Esophagus squamous epithelium (tissue), 5 donors: ENCODE measurements at places on chromosomes 16 and 17.
A peak's percentile ranks its signal among the peaks of the same experiment; 100 is the strongest.

GRCh38 chr17:9367156-9367555 is 208.5 kb downstream of the STX8 start:
- no peaks in the 10 kb centered on the region for H3K27me3 ChIP-seq
- no peak overlapping the region for H3K4me3 ChIP-seq
- no peak overlapping the region for H3K27ac ChIP-seq
- DNase-seq: no peak
- peaks cover 4% of the 10 kb centered on the region for H3K4me1 ChIP-seq

DNA sequence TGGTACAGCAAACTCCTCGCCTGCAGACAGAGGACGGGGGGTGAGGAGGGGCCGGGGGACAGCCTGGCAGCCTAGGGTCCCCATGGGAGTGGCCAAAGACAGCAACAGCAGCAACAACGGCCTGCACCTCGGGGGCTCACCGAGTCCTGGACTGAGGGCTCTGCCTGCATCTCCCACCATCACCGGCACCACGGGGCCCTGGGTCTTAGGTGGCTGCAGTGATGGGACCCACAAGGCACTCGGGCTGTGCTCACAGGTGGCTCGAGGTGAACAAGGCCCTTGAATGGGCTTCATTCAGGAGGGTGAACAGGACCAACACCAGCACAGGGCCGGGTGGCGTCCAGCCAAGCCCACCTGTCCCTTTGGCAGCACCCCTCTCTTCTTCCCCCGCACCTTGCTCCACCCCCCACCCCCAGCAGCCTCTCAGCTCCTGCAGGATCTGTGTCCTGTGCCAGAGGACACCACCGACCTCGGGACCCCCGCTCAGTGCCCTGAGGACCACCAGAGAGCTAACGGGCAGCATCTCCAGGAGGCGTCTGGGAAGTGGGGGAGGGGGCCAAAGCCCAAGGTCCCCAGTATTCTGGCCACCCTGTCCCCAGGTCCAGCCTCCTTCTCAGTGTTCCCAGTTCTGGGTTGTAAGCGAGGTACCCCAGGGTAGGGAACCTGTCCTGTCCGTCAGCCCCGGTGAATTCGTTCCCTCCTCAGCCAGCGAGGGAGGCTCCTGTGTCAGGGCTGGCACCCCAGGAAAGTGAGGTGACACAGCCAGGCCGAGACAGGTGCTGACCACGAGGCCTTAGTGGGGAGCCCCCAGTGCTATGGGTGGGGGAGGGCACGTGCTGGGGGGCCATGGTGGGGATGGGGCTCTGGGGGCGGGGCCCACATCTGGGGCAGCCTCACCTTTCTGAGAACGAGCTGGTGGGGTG is 94.3 kb downstream of the TBC1D16 start:
- H3K27me3 ChIP-seq: no peaks in the 10 kb centered on the region
- peaks cover 76% of the 10 kb centered on the region for H3K36me3 ChIP-seq
- H3K4me1 ChIP-seq: no peaks in the 10 kb centered on the region
- DNase-seq: no peak

DNA sequence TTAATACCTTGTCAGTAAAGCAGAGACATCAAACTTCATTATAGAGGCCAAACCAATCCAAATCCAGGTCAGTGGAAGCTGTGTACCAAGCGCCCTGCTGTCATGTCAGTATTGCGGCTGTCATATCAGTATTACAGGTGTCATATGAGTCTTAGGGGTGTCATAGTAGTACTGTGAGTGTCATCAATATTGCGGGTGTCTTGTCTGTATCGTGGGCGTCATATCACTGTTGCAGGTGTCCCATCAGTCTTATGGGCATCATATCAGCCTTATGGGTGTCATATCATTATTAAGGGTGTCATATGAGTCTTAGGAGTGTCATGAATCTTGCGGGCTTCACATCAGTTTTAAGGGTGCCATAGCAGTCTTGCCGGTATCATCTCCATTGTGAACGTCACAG is 6.0 kb upstream of the PRDM7 start:
- H3K27me3 ChIP-seq: no peaks in the 10 kb centered on the region
- DNase-seq: no peak
- no peaks in the 10 kb centered on the region for H3K36me3 ChIP-seq
- no peak overlapping the region for H3K27ac ChIP-seq
- no peak overlapping the region for H3K4me3 ChIP-seq

DNA sequence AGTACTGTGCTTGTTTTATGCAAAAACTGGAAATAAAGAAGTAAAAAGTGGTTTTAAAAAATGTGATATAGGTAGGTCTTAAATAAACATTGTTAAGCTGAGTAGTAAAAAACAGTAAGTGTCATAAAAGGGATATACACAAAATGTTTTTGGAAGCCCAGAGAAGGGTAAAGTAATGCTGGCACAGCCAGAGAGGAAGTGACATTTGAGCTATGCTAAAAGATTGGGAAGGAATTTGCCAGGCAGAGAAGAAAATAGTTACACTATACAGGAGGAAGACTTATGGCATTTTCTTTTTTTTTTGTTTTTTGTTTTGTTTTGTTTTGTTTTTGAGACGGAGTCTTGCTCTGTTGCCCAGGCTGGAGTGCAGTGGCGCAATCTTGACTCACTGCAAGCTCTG is 40.8 kb upstream of the TAOK1 start:
- no peak overlapping the region for H3K4me3 ChIP-seq
- H3K27ac ChIP-seq: no peak overlapping the region
- H3K27me3 ChIP-seq: no peaks in the 10 kb centered on the region
- no peaks in the 10 kb centered on the region for H3K36me3 ChIP-seq

GRCh38 chr17:39139161-39139511 is 12.3 kb downstream of the PLXDC1 start:
- no peak overlapping the region for H3K4me3 ChIP-seq
- H3K27me3 ChIP-seq: no peaks in the 10 kb centered on the region
- H3K36me3 ChIP-seq: no peaks in the 10 kb centered on the region

GRCh38 chr16:2925951-2926649 is 14.4 kb downstream of the FLYWCH1 start:
- DNase-seq: no peak
- no peaks in the 10 kb centered on the region for H3K27me3 ChIP-seq
- peaks cover 46% of the 10 kb centered on the region for H3K36me3 ChIP-seq
- H3K27ac ChIP-seq: peak overlapping the region; percentile 26
- H3K4me3 ChIP-seq: no peak overlapping the region
- peaks cover 30% of the 10 kb centered on the region for H3K4me1 ChIP-seq

DNA sequence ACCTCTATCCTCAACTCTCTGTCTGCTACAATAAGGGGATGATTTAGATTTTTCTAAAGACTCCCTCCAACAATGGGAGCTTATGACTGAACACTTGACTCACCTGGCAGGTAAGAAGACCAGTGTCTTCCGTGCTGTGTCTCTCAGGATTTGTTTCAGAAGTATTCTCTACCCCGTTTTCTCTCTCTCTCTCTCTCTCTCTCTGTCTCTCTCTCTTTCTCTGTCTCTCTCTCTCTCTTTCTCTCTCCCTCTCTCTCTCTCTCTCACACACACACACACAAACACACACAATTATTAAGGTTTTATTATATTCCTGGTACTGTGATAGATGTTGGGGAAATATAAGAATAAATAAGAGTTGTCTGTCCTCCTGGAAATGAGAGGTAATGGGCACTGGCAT is 263.9 kb downstream of the TOX3 start:
- no peaks in the 10 kb centered on the region for H3K4me1 ChIP-seq
- H3K4me3 ChIP-seq: no peak overlapping the region
- no peaks in the 10 kb centered on the region for H3K27me3 ChIP-seq
- no peak for DNase-seq
- no peak overlapping the region for H3K27ac ChIP-seq
- no peaks in the 10 kb centered on the region for H3K36me3 ChIP-seq

DNA sequence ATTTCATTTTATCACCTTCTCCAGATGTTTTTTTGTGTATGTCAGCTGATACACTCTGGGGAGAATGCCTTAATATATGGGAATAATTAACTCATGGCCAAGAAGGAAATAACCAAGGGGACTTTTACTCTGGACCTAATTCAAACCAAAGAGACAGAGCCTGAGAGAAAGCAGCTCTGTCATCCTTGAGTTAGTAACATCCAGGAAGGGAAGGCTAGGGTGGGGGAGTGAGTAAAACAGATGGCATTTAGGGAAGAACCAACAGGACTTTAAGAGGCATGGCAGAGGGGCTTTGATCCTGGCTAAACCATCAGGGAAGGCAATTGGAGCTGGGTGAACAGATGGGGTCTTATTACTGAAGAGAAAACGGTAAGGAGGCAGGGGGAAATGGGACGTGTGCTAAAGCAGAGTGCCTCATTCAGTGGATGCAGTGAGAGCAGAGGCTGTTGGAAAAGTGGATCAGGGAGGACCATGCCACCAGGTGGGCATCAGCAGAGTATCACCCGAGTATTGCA is 2.5 kb upstream of the SMPD3 start:
- no peak for DNase-seq
- H3K27me3 ChIP-seq: no peaks in the 10 kb centered on the region
- H3K27ac ChIP-seq: no peak overlapping the region
- H3K4me1 ChIP-seq: peaks cover 29% of the 10 kb centered on the region
- H3K36me3 ChIP-seq: no peaks in the 10 kb centered on the region
- no peak overlapping the region for H3K4me3 ChIP-seq

GRCh38 chr17:73548620-73549311 is 95.5 kb downstream of the SDK2 start:
- no peaks in the 10 kb centered on the region for H3K4me1 ChIP-seq
- H3K27me3 ChIP-seq: no peaks in the 10 kb centered on the region
- no peak for DNase-seq
- no peaks in the 10 kb centered on the region for H3K36me3 ChIP-seq
- H3K4me3 ChIP-seq: no peak overlapping the region

DNA sequence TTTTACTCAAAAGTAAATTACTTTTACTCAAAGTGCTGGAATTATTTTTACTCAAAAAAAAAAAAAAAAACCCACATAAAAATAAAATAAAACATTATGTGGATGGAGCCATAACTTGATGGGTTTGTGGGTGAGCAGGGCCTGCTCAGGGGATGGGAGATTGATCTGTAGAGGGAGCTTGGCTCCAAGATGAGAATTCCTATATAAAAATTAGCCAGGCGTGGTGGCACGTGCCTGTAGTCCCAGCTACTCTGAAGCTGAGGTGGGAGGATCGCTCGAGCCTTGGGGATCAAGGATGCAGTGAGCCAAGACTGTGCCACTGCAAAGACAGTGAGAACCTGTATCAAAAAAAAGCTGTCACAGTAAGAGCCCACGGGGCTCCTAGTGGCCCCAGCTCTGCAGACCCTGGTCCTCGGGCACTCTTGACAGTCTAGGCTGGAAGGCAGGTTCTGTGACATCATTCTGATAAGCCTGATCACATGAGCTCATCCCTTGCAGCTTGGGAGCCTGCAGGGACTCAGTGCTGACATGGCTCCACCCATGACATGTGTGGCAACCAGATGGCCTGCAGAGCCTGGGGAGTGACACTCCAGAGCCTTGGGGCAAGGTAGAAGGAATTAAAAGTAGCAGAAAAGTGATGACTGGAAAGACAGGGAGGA is 42.5 kb downstream of the ST3GAL2 start:
- no peaks in the 10 kb centered on the region for H3K4me1 ChIP-seq
- no peaks in the 10 kb centered on the region for H3K27me3 ChIP-seq
- H3K36me3 ChIP-seq: no peaks in the 10 kb centered on the region
- no peak overlapping the region for H3K4me3 ChIP-seq
- DNase-seq: no peak

GRCh38 chr17:13182854-13183253 is 165.0 kb upstream of the ELAC2 start:
- no peaks in the 10 kb centered on the region for H3K36me3 ChIP-seq
- H3K27me3 ChIP-seq: no peaks in the 10 kb centered on the region
- H3K27ac ChIP-seq: no peak overlapping the region
- H3K4me1 ChIP-seq: no peaks in the 10 kb centered on the region

DNA sequence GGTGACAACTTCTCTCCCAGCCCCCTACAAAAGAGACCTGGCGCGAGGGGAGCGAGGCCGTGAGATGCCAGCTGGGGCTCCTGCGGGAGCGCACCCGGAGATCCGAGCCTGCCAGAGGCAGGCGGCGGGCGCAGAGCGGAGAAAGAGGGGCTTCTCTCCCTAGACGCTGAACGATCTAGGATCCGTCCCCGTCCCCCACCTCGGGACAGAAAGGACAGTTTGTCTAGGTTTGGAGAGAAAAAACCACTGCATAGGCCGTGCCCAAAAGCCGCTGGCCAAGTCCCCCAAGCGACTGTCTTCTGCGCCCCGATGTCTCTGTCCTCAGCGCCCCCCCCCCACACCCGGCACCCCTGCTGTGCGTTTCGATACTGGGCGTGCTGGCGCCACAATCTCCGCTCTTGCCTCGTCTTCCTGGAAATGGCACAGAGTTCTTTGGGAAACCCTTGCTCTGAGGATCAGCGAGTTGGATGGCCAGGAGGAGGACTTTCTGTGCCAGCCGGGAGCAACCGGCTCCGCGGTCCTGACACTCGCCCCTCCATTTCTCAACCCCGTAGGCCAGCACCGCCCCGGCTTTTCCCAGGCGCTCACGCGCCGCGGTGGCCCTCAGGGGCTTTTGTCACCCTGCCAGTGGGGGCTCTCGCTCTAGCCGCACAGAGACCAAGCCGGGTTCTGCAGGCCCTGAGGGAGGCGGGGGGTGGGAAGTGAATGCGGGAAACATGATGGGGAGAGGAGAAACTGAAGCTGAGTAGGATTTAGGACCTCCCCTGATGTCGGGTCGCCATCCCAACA is 1.0 kb downstream of the SSTR2 start:
- peak overlapping the region; percentile 19 for H3K27ac ChIP-seq
- no peak for DNase-seq
- peak overlapping the region; percentile 4 for H3K4me3 ChIP-seq
- H3K4me1 ChIP-seq: peaks cover 31% of the 10 kb centered on the region
